ENCODE measurements at places on chromosomes 16 and 17.

- no peak for DNase-seq
Measured at GRCh38 chr17:27836651-27837050, 36.3 kb upstream of the NOS2 start.

DNA sequence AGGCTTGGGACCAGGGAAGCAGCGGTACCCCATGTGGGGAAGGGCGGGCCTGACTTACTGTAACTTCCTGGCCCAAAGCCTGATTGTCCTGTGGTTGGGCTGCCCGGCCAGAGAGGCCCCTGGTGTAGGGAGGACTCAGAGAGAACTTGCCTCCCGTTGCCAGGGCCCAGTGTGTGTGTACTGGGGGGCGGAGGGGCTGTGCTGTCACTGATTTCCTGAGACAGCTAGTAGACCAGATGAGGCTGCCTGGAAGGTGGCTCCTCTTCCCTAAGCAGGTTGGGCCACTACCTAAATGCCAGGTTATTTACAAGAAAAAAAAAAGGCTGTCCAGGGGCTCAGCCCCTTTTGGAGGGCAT, 16.7 kb downstream of the SOCS3 start:
- no peak for DNase-seq

DNA sequence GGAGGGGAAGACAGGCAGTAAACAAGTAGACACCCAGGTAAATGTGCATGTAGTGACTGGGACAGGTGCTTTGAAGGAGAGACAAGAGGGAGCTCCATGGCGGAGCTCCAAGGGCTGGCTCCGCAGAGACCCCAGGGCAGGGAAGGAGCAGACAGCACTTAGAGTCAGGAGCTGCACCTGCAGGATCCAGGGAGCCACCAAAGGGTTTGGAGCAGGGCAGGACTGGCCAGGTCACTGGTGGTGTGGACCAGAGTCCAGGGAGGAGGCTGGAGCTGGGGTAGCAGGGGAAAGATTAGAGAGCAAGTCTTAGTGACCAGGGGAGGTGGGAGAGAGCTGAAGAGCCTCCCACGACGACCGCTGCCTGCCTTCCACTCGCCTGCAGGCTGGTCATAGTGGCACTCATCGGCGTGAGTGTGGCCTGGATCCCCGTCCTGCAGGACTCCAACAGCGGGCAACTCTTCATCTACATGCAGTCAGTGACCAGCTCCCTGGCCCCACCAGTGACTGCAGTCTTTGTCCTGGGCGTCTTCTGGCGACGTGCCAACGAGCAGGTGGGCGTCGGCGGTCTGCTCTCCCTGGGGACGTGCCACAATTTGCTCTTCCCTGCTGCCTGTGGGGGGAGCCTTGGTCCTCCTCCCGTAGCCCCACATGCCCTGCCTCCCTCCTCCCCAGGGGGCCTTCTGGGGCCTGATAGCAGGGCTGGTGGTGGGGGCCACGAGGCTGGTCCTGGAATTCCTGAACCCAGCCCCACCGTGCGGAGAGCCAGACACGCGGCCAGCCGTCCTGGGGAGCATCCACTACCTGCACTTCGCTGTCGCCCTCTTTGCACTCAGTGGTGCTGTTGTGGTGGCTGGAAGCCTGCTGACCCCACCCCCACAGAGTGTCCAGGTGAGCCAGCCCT, 14.7 kb upstream of the FAM83G start:
- no peak for DNase-seq

GRCh38 chr17:71286625-71287024, 834.2 kb upstream of the SOX9 start:
- no peak for DNase-seq

DNA sequence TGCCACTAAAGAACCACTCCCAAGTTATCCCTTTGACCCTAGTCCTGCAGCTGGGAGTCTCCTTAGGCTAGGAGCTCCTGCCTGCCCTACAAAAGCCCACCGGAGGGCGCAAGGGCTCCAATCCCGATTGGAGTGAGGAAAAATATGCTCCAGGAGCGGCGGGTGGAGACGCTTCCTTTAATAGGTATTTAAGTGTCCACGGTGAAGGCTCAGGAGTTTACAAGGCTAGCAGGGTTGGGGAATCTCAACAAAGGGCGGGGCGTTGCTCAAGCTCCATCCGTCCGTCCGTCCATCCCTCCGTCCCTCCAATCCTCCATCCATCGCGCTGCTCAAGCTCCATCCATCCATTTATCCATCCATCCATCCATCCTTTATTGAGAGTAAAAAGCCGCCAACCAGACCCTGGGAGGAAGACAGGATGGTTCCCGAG, 556 bp upstream of the SPNS1 start:
- DNase-seq, result peak; percentile 20

DNA sequence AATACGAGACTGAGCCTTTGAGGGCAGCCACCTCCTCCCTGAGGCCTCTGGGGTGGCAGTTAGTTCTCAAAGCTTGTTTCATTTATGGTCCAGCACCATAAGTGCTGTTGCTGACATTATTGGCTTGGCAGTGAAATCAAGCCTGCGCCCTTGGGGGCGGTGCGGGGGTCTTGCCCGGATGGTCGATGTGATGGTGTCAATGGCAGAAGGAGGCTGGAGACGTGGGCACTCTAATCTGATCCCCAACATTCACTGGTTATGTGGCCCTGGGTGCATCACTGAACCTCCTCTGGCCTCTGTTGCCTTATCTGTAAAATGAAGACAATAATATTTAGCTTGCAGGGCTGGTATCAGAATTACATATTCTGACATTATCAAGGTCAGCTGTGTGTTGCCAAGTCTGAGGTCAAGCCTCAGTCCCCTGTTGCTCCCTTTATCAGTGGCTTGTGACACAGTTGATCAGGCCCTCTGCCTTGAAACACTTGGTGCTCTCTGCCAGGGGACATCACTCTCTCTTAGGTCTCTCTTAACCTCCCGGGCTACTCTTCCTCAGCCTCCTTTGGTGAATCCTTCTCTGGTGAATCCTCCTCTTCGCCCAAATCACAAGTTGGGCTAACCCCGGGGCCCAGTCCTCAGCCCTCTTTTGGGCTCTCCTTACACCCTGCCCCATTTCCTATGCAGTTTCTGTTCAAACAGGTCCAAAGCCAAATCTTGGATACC, 11.8 kb upstream of the TMEM220 start:
- no peak for DNase-seq

DNA sequence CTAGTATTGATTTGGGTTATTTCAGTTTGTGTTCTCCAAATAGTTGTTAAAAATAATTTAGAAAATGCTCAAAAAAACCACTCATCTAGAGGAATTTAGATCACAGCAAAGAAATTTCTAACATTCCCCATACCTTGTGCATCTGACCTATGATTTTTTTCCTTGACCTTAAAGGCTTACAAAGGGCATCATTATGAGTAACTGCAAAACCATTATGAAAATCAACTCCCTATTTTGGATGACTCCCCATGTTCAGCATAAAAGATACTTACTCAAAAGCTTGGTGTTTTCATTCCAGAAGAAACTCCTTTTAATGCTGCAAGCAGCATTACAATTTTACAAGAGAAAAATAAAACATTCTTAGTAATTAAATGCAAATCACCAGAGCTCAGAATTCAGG, 83.2 kb downstream of the GRIN2A start:
- no peak for DNase-seq

DNA sequence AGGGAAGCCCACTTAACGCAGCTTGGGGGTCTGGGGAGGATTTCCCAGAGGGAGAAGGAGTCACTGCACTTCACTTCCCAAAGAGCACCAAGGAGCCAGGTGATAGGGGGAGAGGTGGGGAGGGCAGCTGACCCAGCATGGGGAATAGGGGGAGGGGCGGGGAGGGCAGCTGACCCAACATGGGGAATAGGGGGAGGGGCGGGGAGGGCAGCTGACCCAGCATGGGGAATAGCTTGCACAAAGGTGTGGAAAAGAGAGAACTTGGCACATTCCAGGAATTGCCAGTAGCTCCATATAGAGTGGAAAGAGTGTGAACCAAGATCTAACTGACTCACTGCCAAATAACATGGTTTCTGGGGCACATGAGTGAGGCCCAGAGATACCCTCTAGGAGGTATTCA, 110.3 kb downstream of the CCT6B start:
- DNase-seq, result no peak

DNA sequence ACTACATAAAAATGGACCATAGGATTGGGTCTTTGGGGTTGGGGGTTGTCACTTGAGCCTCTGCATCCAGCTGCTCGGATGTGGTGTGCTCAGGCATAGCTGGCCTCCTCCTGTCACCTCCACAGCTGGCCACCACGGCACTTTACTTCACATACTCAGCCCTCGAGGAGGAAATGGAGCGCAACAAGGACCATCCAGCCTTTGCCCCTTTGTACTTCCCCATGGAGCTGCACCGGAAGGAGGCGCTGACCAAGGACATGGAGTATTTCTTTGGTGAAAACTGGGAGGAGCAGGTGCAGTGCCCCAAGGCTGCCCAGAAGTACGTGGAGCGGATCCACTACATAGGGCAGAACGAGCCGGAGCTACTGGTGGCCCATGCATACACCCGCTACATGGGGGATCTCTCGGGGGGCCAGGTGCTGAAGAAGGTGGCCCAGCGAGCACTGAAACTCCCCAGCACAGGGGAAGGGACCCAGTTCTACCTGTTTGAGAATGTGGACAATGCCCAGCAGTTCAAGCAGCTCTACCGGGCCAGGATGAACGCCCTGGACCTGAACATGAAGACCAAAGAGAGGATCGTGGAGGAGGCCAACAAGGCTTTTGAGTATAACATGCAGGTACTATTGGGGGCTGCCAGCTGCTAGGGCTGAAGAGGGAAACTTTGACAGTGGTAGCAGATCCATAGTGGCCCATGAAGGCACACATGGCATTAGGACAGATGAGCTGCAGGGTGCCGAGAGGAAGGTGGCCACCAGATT, 30.8 kb downstream of the CDIP1 start:
- no peak for DNase-seq

DNA sequence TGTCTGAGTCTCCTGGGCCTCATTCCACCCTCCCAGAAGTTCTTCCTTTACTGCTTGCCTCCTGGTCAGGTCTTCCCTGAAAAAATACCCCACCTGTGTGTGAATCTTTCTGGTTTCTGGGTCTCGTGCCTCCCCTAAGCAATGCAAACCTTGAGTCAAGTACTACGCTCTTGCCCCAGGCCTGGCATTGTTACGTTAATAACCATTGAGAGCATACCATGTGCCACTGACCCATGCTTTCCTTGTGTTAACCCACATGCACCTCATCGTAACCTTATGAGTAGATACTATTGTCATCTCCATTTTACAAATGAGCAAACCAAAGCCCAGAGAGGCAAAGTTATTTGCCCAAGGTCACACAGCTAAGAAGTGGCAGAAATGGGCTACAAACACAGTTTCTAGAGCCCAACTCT, 25.4 kb upstream of the TOB1 start:
- no peak for DNase-seq
